ENCODE measurements at places on chromosomes 16 and 17.

DNA sequence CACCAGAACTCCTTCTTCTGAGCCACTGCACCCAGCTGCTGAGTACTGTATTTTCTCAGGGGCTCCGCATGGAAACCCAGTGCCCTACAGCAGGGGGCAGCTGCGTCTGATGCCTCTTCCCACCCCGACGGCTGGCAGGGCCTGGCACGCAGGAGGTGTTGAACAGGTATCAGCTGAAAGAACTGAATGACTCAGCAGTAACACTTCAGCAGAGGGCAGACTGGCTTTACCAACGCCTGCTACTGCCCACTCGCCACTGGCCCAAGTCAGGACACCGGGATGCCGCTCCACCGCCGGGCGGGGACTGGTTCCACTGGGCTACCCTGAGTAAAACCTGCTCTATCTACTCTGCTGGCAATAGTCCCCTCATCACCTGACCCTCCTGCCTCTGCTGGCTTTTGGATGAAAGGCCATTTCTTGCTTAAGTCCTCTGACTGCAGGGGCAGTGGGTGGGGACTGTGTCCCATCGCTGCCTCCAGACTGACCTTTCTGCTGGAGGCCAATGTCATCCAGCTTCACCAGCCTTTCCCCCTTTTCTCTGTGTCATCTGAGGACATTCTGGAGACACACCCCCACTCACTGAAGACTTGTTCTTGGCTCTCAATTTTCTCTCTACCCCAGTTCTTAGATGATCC lies 100.4 kb upstream of the FA2H start:
- no peak for DNase-seq

GRCh38 chr16:7716660-7717550 lies 384.3 kb downstream of the RBFOX1 start:
- no peak for DNase-seq

DNA sequence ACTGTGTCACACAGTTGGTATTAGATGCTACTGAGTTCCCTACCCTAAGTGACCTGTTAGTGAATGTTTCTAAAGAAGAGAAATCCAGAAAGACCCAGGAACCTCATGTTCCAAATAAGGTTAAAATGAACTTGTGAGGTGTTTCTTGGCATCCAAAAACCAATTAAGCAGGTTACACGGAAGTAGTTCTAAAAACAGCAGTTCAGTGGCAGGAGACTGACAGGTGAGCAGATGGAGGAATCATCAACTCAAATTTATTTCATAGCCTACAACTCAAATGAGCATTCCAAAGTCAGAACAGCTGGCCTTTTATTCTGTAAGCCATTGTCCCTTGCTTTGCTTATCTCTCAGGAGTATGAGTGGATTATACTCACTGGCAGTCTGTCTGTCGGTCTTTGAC lies 188.3 kb downstream of the IRX3 start:
- DNase-seq, result no peak

- peak; percentile 79 for DNase-seq
These were observed 28.2 kb upstream of the ADGRG1 start for GRCh38 chr16:57600048-57600835.

DNA sequence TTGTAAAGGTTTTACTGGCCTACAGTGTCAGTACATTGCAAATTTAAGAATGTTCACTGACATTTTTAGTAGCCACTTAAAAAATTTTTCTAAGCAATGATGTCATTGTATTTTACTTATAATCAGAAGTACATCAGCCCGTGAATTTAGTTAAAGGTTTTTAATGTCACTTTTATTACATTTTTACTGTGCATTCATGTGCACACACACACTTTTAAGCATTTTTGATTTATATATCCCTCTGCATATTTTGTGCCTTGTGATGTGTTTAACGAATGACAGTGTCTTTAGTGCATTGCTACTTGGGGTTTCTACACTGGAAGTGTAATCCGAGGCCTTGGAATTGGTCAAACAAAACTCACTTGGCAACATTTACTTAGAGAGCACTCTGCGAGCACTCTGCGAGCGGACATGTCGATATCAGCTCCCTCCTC lies 190.4 kb downstream of the WWOX start:
- no peak for DNase-seq

- DNase-seq, result no peak
These were observed 357.9 kb upstream of the ZFHX3 start for GRCh38 chr16:73405851-73406250.
